ENCODE measurements at places on chromosomes 1 and 21.

DNA sequence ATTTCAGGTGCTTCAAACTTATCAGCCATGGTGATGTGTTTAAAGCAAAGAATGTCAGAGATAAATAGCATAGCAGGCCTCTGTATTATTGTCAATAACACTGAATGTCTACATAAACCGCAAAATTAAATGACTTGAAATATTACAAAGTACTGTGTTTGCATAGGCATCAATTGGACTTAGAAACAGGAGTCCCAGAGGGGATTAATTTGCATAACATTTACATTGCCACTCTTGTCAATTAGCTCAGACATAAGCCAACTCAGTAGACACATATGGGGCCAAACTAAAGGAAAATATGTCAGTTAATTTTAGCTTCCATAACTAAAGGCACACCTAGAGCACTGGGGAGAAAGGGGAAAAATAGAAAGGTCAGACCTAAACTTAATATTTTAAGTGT lies 814.5 kb upstream of the NEGR1 start:
- no peak for DNase-seq

DNA sequence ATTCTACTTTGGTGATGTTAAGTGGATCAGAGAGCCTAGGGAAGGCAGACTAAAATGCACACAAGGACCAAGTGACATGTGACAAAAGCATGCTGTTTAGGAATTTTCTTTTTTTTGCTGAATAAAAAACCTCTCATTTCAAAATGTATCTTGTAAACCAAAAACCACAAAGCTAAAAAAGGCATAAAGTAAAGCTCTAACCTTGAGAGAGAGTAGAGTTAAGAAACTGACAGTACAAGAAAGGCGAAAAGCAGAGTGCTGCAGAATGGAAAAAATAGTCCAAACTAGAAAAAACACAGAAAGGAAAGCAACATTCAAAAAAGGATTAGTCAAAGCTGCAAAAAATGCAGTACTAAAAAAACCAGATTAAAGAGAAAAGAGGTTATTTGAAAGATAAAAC lies 76.5 kb downstream of the EPS15 start:
- no peak for DNase-seq

- DNase-seq, result no peak
Measured at GRCh38 chr1:51268634-51269033, 32.6 kb downstream of the RNF11 start.

DNA sequence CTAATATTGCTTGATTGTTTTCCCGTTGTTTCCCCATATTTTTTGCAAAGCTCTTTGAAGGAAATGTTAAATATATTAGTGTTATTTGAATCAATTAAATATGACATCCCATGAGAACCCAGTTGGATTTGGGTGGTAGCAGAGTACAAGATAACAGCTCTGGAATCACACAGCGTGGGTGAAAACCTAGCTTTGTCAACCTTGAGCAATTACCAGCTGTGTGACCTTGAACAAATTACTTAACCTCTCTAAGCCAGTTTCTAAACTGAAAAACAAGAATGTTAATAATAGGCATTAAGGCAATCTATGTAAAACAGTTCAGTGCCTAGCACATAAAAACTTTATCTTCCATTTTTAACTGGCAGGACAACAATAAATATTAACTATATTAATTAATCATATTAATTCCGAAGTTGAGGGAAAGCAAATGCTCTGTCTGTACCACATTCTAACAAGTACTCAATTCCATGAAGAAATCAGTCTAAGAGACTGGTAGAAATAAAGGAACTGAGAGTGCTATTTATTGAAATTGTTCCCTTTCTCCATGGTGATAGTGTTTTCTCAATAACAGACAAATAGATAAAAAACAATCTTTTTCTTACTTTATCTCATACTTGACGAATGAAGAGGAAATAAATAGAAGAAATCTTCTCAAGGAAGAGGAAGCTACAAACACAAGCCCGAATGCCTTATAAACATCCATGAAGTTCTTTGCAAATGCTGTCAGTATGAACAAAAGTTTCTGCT lies 27.0 kb downstream of the DNASE2B start:
- no peak for DNase-seq

GRCh38 chr1:212968368-212968863 lies 18.1 kb downstream of the VASH2 start:
- no peak for DNase-seq

- no peak for DNase-seq
Measured at GRCh38 chr1:90100566-90100965, 105.7 kb downstream of the ZNF326 start.

- DNase-seq, result no peak
Measured at GRCh38 chr1:182909578-182909977, 43.4 kb downstream of the SHCBP1L start.

GRCh38 chr1:21601278-21602048 lies 67.7 kb downstream of the RAP1GAP start:
- no peak for DNase-seq

DNA sequence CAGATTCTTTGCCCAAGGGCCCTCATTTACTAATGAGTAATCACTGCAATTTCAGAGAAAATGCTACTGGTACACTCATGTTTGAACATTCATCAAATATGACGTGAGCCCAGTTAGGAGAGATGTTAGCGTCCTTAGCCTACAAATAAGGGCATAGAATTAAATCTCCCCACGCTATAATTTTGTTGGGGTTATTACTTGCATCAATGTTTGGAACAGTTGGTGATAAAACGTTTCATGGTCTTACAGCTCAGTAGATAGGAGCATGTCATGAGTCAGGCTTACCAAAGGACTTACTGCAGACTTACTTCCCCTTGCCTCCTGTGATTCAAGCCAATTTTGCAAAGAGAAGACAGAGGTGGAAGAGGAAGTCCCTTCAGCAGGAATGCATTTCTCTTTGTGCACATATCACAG lies 304.0 kb downstream of the KIF26B start:
- DNase-seq, result no peak

GRCh38 chr1:76314730-76315129 lies 240.2 kb downstream of the ST6GALNAC3 start:
- DNase-seq, result no peak

- DNase-seq, result no peak
Measured at GRCh38 chr1:28510970-28511440, 5.2 kb downstream of the RCC1 start.

DNA sequence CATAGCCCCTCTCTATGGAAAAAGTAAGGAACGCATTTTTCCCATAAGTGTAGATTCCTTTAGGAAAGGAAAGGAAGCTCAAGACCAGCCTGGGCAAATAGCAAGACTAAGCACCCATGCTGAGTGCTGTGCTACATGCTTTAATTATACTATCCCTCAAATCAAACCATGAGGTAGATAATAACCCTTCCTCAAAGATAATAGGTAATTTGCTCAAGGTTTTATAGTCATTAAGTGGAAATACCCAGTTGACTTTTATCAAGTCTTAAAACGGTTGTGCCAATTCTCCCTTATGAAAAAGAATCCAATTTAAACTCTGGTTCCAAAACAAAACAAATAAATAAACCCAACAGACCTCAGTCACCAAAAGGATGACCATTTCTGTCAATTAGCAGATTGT lies 3.4 kb downstream of the KIAA0319L start:
- DNase-seq, result no peak

DNA sequence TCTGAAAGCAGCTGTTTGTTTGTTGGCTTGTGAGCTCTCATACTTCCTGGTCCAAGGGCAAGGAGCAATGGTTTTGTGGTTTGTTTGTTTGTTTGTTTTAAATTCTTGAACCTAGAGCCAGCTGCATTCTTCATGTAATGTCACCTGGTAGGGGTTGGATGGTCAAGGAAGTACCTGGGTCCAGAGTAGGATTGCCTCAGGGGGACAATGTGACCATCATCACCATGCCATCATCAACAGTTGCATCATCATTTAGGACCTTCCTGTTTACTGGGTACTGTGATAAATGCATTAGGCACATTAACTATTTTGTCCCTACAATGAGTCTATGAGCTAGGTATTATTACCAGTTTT lies 14.7 kb upstream of the MYOG start:
- DNase-seq, result no peak

GRCh38 chr1:15963968-15964648 lies 11.8 kb downstream of the ZBTB17 start:
- DNase-seq, result no peak

- DNase-seq, result no peak
Measured at GRCh38 chr1:57088653-57089052, 122.8 kb upstream of the C8B start.

- no peak for DNase-seq
Measured at GRCh38 chr1:194618101-194618500, 1431.7 kb upstream of the B3GALT2 start.

GRCh38 chr1:63861052-63861691 lies 87.4 kb downstream of the ROR1 start:
- DNase-seq, result no peak

- DNase-seq, result no peak
Measured at GRCh38 chr1:64363616-64364015, 106.3 kb upstream of the CACHD1 start.

DNA sequence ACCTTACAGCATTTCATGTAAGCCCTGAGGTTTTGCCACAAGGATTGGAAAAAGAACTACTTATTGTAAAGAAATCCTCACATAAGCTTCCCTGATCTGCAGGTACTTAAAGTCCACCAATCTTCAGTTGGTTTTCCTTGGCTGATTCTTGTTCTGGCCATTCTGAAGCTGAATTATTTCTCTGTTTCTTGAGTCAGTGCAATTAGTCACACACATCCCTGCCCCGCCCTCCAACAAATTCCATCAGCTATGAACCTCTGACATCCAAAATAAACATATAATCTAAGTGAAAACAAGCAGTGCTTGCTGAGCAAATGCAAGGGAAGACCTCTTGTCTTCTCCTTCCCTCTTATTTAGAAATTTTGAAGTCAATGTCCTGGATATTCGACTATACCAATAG lies 8.2 kb upstream of the FNDC7 start:
- DNase-seq, result no peak

- no peak for DNase-seq
Measured at GRCh38 chr1:18283601-18284385, 176.2 kb downstream of the IGSF21 start.

GRCh38 chr1:180003026-180003695 lies 48.6 kb downstream of the CEP350 start:
- no peak for DNase-seq

DNA sequence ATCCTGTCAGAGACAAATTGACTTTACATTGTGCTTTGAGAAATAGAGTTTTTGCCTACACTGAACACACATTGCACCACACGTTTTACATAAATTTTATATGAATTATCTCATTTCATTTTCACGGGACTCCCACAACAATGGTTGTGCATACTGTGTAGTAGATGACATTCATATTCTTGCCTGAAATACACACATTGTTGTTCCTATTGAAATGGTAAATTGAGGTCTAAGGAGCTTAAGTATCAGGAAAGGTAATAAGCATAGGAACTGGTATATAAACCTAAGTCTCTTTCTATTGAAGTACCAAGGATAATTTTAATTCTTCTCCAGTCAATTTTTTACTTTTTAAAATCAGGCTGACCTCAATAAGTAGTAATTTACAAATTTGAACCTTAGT lies 473.7 kb upstream of the DEPDC1 start:
- DNase-seq, result no peak

- peak; percentile 50 for DNase-seq
Measured at GRCh38 chr1:85307987-85308832, 31.8 kb upstream of the BCL10 start.

- DNase-seq, result no peak
Measured at GRCh38 chr21:27825035-27825434, 858.1 kb upstream of the ADAMTS5 start.

DNA sequence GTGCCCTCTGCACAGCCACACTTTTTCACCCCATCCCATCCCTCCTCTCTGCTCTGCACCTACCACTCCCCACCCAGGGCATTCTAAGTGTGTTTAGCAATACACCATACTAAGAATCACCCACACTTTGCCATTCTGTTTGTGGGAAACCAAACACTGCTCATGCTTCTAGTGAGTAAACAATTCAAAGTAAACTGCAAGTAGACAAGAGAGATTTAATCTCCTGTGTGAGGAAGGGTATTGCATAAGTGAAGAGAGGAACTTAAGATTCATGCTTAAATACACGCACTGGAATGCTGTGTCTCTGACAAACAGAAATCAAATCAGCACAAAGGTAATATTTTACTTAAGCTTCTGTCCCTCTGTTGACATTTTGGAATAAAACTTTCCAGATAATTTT lies 4.8 kb upstream of the EDARADD start:
- no peak for DNase-seq

GRCh38 chr1:208108213-208108608 lies 136.0 kb downstream of the PLXNA2 start:
- no peak for DNase-seq

GRCh38 chr1:36994868-36995267 lies 39.4 kb downstream of the GRIK3 start:
- no peak for DNase-seq

GRCh38 chr1:160149716-160150115 lies 1.7 kb upstream of the ATP1A4 start:
- DNase-seq, result no peak

GRCh38 chr1:19647643-19648042 lies 3.5 kb downstream of the NBL1 start:
- no peak for DNase-seq

GRCh38 chr1:75671708-75672107 lies 52.8 kb upstream of the ACADM start:
- DNase-seq, result no peak

- peak; percentile 61 for DNase-seq
Measured at GRCh38 chr1:43531107-43531905, 623 bp downstream of the PTPRF start.

DNA sequence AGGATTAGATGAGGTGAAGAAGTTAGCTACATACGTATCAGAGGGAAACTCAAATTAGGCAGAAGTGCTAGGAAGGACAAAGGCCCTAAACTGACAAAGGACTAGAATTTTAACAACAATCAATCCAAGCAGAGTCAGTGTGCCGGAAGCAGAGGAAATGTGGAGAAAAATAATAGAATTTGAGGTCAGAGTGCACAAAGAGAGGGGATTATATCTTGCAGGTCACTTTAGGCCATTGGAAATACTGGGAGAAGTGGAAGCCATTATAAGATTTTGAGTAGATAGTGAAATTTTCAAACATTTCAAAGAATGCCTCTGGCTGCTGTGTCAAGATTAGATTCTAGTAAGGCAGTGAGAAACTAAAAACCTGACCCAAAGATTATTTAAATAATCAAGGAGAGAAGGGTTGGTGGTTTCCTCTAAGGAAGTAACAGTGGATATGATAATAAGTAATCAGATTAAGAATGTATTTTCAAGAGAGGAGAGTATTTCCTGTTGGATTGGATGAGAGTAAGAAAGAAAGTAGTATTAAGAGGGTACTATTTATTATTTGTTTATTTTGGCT lies 889.2 kb upstream of the NCAM2 start:
- no peak for DNase-seq

- DNase-seq, result no peak
Measured at GRCh38 chr1:162070094-162070748, 730 bp downstream of the NOS1AP start.

- DNase-seq, result no peak
Measured at GRCh38 chr1:227959325-227959860, 11.7 kb upstream of the WNT9A start.

- no peak for DNase-seq
Measured at GRCh38 chr1:30417701-30418046, 305.7 kb downstream of the MATN1 start.

DNA sequence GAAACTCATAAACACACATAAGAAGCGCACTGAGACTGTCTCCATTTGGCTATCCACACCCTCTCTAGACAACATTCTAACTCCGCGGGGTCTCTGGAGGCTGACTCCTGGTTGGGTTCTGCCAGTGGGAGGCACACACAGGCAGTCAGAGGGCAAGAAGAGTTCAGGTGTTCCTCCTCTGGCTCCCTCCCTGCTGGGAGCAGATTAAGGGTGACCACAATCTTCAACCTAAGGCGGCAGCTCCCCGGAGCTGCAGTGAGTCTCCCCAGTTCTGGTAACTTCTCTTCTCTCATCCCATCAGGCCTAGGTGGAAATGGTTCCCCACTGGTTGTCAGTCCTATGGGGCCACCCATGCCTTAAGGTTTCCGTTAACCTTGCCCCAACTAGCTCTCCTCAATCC lies 7.4 kb upstream of the TENT5C start:
- no peak for DNase-seq

Data from HuH-7.5 (cell line).